ENCODE measurements at places on chromosomes 5 and 9. TPM values are rescaled to one million over a fixed set of nuclear protein-coding genes. Genes with fewer than 3 reads are reported as not detected.
A peak's percentile ranks its signal among the peaks of the same experiment; 100 is the strongest.

DNA sequence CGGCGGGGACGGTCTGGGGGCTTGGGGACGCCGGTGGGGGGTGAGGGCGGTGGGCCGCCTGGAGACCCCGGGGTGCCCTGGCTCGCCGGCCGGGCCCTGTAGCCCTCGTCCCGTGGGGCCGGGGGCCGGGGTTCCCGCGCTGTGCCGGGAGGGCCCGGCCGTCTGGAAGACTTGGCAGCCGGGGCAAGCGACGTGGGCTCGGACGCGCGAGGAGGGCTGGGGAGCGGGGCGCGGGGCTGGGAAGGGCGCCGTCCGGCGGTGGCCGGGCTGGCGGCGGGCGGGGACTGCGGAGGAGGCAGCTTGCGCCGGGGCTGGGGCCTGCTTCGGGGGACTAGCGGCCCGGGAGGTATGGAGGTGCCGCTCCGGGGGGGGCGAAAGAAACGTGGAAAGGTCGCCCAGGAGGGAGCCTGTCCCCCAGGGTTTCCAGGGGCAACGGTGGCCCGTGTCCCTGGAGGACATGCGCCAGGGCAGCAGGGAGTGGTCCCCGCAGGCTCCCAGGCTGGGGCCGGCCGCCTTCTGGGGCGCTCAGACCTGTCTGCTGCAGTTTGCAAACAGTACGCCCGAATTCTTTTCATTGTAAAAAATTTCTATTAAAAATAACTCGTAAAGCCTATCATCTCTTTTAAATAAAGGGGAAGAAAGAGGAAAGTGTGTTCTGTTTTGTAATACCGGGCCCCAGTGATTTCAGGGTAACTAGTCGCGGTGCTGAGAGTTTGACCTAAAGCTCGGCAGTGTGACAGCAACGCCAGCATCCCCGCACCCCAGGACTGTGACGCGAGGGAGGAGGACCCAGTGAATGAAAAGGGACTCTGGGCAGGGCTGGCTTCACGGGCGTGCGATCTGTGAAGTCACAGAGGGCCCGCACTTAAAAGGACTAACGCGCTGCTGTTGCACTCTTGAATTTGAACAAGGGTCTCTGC is 752 bp upstream of the ANKH start:
- no peak overlapping the region for H3K27ac ChIP-seq
- H3K4me3 ChIP-seq: peak overlapping the region; percentile 57
- peak; percentile 61 for DNase-seq
- no peaks in the 10 kb centered on the region for H3K4me1 ChIP-seq
- H3K27me3 ChIP-seq: peaks cover 13% of the 10 kb centered on the region

DNA sequence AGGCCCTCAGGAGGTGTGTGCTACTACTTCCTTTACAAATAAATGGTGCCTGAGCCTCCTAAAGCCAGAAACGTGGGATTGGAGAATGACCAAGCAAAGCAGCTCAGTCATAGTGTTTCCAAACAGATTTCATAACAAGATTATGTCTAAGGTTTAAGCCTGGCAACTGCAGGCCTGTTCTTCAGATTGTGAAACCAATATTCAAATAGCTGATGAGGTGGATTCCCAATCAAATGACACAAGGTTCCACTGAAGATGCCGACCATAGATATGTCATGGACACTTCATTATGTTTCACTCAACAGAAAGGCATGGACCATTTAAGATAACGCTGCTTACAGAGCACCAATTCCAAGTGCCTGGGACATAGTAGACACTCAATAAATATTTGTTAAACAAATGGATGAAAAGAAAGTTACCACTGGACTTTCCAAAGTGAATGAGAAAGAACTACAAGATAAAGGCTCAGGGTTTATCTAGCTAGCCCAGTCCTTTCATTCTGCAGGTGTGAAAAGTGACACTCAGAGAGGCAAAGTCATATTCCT is 189.5 kb downstream of the ACTL7B start:
- no peak overlapping the region for H3K27ac ChIP-seq
- H3K4me1 ChIP-seq: no peaks in the 10 kb centered on the region
- no peaks in the 10 kb centered on the region for H3K36me3 ChIP-seq
- H3K4me3 ChIP-seq: no peak overlapping the region
- no peak for DNase-seq

- H3K27me3 ChIP-seq: no peaks in the 10 kb centered on the region
- DNase-seq: no peak
- H3K36me3 ChIP-seq: no peaks in the 10 kb centered on the region
- no peak overlapping the region for H3K4me3 ChIP-seq
These were observed 40.1 kb downstream of the F2R start for GRCh38 chr5:76755779-76756637.

GRCh38 chr5:29017501-29017900 is 1979.1 kb upstream of the CDH9 start:
- H3K27ac ChIP-seq: no peak overlapping the region
- H3K36me3 ChIP-seq: no peaks in the 10 kb centered on the region
- DNase-seq: no peak
- no peak overlapping the region for H3K4me3 ChIP-seq
- no peaks in the 10 kb centered on the region for H3K4me1 ChIP-seq
- no peaks in the 10 kb centered on the region for H3K27me3 ChIP-seq

GRCh38 chr5:2039180-2039531 is 156.4 kb upstream of the IRX4 start:
- DNase-seq: no peak
- no peak overlapping the region for H3K4me3 ChIP-seq
- H3K36me3 ChIP-seq: no peaks in the 10 kb centered on the region
- peaks cover 42% of the 10 kb centered on the region for H3K27me3 ChIP-seq
- H3K4me1 ChIP-seq: peaks cover 5% of the 10 kb centered on the region
- H3K27ac ChIP-seq: no peak overlapping the region

The TTC23L gene
- total RNA-seq: 0.11 TPM

All from K562 (cell line).